ENCODE measurements at places on chromosomes 16 and 17.

GRCh38 chr17:75848523-75849278, 4.5 kb upstream of the UNC13D start:
- peak; percentile 69 for DNase-seq

- no peak for DNase-seq
Measured at GRCh38 chr16:55000595-55000994, 69.9 kb downstream of the IRX5 start.

DNA sequence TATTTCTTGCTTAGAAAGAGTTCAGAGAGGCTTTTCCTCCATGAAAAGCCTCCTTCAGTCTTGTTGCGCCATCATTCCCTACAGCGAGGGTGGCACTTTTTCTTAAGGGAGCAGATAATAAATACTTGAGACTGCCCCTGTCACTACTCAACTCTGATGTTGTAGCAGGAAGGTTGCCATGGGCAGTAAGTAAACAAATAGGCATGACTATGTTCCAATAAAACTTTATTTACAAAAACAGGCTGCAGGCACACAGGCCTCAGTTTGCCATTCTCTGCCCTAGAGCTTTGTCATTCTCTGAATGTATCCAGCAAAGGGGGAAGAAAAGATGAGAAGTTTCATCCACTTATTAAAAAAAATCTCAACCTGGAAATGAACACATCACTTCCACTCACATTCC, 60.4 kb downstream of the MYOCD start:
- DNase-seq: no peak

GRCh38 chr17:66420961-66421371, 118.6 kb downstream of the PRKCA start:
- no peak for DNase-seq

DNA sequence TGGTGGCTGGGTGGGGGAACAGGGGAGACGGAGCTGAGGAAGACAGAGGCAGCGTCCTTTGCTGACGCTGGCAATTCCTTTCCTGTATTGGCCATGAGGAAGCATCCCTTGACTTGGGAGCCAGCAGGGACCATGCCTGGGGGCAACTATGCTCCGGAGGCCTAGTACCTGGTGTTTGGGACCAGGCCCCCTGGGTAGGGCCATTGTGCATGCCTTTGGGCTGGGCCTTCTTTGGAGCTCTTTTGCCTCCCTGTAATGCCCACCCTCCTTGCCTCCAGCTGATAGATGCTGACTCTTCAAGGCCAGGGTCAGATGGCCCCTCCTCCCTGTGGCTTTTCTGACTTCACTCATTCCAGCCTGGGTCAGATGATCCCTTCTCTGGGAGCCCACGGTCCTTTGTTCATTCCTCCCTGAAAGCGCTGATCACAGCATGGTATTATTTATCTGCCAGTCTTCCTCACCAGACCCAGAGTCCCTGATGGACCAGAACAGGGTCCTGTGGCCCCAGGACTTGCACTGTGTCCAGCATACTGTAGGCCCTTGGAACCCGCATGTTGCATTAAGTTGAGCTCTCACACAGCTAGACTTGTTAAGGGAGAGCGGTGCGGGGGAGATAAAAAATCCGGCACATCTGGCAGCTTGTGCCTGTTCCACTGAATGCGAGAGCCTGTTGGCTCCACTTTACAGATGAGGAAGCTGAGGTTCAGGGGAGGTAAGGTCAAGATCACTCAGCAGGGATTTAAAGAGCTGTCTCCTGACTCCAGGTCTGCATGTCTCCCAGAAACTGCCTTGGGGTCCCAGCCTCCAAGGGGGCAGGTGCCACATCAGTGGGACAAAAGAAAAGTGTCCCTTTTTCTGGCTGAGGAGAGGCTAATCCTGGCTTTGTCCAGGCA, 2.9 kb downstream of the STARD3 start:
- DNase-seq: no peak

DNA sequence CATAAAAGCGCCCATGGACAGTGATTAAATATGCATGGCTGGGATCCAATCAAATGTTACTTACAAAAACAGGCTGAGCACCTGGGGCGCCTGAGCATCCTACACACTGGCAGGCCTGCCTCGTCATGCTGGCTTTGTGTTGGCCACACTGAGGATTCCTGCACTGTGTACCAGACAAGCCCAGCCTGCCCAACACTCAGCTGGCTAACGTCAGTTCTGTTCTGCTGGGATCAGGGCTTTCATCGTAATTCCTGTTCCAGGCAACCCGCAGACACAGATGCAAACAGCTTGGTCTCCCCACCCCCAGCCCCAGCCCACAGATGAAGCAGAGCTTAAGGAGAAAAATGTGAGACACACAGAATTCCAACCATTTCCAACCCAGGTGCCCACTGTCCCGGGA, 30.7 kb downstream of the PIMREG start:
- DNase-seq: no peak

DNA sequence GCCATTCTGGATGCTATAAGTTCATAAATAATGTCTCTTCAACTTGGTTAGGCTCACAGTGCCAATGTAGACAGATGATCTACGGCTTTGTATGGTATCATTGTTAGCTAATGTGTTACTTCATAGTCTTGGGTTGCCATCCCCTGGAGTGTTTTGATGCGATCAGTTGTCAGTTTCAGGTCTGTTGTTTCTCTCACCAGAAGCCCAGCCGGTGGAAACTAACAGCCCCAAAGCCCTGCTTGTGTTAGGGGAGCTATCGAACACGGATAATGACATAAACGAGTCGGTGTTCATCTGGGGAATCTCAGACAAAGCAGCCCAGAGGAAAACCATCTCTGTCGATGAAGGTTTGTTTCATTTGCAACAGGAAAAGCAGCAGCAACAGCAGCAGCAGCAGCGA, 107.4 kb upstream of the ANKFN1 start:
- DNase-seq: no peak

DNA sequence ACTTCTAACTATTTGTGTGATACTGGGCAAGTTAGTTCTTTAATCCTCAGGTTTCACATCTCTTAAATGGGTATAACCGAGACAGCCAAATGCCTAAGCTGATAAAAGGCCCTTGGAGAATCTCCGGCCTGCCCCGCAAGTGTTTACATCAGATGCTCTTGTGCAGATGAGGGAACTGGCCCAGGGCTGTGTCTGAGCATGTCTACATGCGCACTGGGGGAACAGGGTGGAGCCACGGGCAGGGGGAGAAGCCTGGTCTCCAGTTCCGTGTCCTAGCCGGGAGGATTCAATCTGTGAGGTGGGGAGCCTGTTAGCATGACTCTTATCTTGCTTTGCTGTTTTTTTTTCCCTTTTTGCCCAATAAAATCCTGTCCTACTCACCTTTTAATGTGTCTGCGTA, 222.9 kb downstream of the CDH8 start:
- DNase-seq: no peak

- no peak for DNase-seq
Measured at GRCh38 chr16:87491522-87492290, 1.1 kb downstream of the ZCCHC14 start.

DNA sequence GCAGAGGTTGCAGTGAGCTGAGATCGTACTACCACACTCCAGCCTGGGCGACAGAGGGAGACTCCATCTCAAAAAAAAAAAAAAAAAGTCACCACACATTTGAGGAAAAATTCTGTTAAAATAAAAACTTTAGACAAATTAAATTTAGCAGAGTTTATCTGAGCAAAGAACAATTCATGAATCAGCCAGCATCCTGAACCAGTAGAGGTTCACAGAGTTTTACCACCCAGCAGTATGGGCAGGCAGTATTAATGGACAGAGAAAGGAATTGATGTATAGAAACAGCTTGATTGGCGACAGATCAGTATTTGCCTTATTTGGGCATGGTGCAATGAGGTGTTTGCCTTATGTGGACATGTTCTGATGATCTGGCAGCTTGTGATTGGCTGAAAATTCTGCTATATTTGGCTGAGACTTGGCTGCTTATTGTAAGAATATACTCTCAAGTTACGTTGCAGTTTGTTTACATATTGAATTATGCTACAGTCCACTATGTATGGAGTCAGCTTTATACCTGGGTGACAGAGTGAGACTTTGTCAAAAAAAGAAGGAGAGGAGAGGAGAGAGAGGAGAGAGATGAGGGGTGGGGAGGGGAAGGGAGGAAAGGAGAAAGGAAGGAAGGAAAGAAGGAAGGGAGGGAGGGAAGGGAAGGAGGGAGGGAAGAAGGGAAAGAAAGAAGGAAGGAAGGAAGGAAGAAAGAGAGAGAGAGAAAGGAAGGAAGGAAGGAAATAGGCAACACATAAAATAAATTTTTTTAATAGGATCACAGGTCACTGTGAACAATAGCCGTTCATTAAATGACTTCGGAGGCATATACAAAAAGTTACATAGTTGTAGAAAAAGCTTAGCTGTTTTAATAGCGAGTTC, 14.6 kb downstream of the ABCC3 start:
- no peak for DNase-seq

Data from left forelimb (tissue), 1 donor.